Stimulated activated CD4-positive, alpha-beta T cell treated with anti-CD3 and anti-CD28 coated beads, Interleukin-15, amount 100 ng/mL, for 48 hours (primary cell): ENCODE measurements at places on chromosomes 2 and 18.

- no peak for DNase-seq
These were observed at the start of gene MYO5B for GRCh38 chr18:50194631-50195532. MYO5B (minus strand) TSS chr18:50195147; CDS start chr18:50194793, 354 bp downstream.

GRCh38 chr2:128644156-128644555 lies 325.5 kb upstream of the HS6ST1 start:
- DNase-seq, result no peak

GRCh38 chr2:41736105-41736567 lies 311.7 kb upstream of the PKDCC start:
- no peak for DNase-seq

DNA sequence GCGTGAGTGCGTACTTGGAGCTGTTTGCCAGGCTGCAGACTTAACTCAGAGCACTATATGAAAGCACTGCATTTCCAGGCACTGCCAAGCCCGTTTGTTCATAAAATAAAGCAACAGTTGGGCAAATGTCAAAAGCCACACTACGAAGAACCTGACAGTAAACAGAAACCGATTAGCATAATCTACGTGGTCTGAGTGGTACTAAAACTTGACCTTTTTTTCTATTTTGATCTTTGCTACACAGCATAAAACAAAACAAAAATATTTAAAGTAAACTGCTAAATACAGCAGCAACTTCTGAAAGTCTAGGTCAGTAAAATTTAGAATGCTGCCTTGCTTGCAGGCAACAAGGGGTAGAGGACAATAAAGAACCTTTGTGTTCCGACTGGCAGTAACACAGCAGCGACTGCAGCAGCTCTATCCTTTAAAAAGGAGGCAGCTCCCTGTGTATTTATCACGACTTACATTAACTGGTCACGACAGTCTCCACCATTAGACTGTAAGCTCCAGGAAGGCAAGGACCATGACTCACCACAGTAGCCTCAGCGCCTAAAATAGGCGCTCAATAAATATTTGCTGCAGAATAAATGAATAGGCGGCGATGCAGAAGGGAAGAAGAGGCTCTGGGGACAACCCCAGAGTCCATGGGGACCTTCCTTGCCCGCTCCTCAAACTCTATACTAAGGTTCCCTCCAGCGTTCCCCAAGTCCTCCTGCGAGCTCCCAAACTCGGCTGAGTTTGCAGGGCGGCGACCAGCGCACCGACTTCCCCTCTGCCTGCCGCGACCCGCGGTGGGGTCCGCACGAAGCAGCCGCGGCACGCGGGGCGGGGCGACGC lies 902 bp downstream of the SS18 start:
- no peak for DNase-seq

DNA sequence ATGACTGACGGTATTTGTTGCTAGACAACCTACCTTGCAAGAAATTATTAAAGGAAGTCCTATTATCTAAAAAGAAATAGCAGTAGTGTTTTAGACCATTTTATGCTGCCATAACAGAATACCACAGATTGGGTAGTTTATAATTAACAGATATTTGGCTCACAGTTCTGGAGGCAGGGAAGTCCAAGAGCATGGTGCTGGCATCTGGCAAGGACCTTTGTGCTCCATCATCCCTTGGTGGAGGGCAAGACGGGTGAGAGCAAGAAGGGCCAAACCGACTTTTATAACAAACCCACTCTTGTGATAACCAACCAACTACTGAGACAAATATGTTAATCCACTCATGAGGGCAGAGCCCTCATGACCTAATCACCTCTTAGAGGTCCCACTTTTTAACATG lies 91.2 kb downstream of the DYNC1I2 start:
- no peak for DNase-seq
